Right ventricle myocardium inferior (tissue), 1 donor: ENCODE measurements at places on chromosomes 4 and X.
A peak's percentile ranks its signal among the peaks of the same experiment; 100 is the strongest.

GRCh38 chr4:74045772-74046171 is 7.3 kb upstream of the CXCL3 start:
- no peak for DNase-seq

GRCh38 chrX:42085836-42086235 is 162.5 kb upstream of the CASK start:
- no peak for DNase-seq

DNA sequence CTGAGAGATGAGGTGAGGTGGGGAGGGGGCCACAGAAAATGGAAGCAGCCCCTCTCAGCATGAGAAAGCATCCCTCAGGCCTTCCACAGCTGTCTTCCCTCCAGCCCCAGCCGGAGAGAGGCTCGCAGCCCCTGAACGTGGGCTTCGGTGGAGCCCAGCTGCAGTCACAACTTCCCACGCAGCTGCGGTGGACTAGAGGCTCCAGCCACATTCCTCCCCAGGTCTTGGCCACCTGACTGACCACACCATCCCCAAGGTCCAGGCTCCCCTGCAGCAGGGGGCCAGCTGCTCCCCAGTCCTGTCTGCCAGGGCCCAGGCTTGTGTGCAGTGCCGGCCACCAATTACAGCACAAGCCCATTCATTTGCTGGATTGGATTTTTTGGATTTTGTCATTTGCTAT is 212.3 kb upstream of the BCOR start:
- no peak for DNase-seq

DNA sequence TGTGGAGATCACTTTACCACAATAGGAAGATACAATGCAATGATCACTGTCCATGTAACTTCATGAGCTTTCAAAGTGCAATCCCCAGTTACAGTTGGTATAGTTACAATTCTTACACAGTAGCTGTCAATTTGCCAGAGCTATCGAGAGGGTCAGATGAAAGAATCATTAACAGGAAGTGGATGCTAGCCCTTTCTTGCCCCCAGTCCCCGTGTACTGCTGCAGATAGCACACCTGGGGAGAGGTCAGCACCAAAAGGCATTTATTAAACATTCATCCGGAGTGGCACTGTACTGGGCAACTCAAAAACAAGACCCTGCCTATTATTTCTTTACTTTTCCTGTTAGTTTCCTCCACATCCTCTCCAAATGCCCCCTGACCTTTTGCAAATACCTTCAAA is 47.7 kb downstream of the SOD3 start:
- no peak for DNase-seq

DNA sequence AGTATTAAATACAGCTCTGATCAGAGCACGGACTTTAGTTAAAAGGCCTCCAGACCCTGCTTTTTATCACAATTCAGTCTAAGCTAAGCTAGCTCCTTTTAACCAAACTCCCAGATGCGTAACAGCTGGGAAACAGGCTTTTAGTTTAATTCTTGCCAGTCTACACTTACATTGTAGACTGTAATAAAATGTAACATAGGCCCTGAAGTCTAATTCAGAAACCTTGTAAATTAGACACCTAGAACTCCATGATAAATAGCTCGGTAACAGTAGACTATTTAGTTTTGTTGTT is 20.1 kb downstream of the FBXO8 start:
- no peak for DNase-seq

DNA sequence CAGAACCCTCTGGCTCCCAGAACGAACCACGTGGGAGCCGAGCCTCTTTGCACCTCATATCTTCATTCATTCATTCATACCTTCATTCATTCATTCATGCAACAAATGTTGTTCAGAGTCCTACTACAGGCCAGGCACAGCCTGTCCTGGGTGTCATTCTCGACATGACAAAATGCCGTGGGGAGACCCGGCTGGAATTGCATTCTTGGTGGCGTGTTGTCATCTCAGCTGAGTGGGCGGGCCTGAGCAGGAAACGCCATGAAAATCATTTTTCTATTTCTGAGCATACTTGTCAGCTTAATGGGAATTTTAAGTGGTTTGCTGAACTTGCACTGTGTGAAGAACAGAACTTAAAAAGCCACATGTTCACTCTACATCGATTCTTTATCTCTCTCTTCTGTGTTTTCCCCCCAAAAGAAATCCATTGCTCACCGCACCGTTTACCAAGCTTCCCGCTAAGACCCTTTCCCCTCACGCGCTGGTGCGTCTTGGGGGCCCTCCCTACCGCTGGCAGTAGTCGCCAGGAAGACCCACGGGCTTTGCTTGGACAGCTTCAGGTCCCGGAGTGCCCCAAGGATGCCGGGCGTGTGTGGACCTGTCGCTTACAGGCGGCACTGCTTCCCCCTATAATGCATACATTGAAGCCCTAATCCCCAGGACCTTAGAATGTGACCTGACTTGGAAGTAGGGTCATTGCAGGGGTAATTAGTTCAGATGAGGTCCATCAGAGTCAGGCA is 41.6 kb upstream of the HMX1 start:
- DNase-seq = peak; percentile 53

GRCh38 chrX:19566359-19567222 is 51.3 kb upstream of the MAP3K15 start:
- no peak for DNase-seq

DNA sequence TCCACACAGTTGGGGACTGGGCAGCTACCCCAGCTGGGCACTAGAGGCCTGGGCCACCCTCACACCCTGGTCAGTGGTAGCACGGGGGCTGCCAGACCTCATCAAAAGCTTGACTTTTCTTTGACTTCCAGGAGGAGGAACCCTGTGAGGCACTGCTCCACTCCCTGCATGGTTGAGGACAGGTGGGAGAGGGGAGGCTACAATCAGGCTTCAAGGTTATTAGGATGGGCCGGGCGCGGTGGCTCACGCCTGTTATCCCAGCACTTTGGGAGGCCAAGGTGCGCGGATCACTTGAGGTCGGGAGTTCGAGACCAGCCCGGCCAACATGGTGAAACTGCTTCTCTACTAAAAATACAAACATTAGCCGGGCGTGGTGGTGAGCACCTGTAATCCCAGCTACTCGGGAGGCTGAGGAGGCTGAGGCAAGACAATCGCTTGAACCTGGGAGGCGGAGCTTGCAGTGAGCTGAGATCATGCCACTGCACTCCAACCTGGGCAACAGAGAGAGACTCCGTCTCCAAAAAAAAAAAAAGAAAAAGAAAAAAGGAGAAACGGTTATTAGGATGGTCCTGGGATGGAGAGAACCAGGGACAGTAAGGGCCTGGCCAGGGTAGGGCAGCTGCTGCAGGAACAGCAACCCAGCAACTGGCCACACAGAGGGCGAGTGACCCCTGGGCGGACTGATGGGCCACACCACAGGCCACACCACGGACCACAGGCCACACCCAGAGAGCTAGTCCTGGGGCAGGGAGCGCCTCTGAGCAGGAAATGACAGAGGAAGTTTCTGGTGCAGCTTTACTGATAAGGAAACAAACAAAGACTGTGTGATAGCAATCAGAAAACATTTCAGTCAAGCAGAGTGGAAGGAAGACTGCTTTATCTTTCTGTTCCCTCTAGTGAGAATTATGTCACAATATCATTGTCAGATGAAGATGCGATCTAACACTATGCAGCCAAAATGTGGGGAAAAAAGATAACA is 20.5 kb upstream of the OPN1LW start:
- DNase-seq = no peak

GRCh38 chrX:82677286-82677685 is 830.8 kb upstream of the POU3F4 start:
- DNase-seq = no peak

- DNase-seq = no peak
Observed at GRCh38 chrX:150913511-150913910, 15.0 kb upstream of the CD99L2 start.

GRCh38 chr4:101331017-101331416 is 16.3 kb downstream of the PPP3CA start:
- no peak for DNase-seq

GRCh38 chr4:57877047-57877458 is 766.9 kb upstream of the IGFBP7 start:
- DNase-seq = no peak

- DNase-seq = no peak
Observed at GRCh38 chr4:161717084-161717483, 446.7 kb downstream of the FSTL5 start.

GRCh38 chr4:82780170-82780751 is 18.3 kb downstream of the SCD5 start:
- DNase-seq = no peak

DNA sequence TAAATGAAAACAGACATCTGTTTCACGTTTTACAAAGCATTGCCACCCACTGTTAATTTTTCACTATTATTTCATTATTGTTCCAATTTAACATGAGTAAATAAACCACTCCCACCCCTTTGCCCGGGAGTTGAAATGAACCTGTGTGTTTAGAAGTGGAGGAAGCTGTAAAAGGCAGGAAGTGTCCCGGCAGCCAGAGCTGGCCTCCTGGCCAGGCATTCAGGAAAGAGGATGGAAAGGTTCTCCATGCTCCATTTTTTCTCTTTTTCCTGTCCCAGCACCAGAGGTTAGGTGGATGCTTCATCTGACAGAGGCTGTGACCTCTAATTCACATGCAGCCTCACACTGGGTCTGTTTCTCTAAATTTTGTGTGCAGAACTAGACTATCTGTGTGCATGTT is 55.5 kb upstream of the LNX1 start:
- DNase-seq = no peak

DNA sequence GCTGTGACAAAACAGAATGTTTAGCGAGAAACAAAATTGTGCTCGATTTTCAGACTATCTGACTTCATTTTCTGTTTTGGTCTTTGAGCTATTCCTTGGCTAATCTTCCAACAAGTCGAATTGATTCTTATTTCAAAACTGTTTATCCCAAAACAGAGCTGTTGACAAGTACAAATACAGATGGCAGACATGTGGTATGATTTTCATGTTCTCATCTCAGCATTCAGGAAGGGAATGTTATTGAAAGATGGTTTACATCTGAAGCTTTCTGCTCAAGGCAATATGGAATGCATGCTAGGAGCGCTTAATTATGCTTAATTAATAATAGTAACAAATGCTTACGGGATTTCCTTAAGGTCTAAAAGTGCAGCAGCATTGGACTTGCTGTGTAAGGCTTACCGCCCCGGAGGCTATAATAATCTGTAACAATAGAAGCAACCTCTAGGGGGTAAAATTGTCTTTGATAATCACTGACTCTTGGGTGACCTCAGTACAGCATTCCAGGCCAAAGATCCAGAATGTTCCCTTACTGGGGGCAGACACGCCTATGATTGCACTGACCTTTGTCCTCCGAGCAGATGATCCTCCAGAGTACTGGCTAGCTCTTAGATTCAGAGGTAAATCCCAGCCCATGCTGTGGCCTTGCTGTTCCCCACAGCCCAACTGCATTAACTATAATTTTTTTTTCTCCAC is 16.4 kb downstream of the LSM6 start:
- DNase-seq = no peak

DNA sequence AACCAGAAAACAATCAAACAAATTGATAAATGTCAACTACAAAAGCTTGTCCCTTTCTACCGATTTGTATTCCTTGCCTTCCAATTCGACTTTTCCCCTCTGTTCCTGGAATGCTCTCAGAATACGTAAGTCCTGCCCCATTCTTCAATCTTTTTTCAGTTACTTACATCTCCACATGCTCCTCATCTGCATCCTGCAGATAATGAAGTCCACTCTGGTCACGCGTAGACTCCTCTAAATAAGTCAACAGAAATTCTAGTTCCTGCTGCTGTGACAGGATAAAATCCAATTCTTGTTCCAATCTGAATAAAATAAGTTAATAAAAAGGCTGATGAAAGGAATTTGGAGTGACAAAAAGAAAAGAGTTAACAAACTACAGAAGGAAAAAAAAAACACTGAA is 34.4 kb upstream of the RBM41 start:
- DNase-seq = no peak

GRCh38 chrX:139194571-139195280 is 335.8 kb upstream of the F9 start:
- peak; percentile 60 for DNase-seq

DNA sequence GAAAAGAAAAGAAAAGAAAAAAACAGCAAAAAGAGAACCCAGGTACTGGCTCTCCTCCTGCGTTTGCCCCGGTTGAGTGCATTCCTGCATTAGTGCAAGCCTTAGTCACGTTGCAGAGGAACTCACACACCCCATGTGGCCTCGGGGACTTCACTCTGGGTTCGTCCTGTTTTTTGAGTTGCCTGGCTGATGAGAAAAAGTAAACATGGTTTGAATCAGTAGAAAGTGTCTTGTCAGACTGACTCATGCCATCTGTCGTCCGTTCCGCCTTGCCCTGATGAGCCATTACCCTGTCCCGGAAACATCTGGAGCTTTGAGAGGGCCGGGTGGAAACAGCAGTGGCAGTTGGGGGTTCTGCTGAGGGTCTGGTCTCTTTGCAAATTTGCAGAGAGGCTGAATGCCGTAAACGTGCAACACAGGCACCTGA is 16.3 kb downstream of the CD99 start:
- DNase-seq = peak; percentile 80

GRCh38 chr4:17809667-17810066 is 890 bp downstream of the DCAF16 start:
- no peak for DNase-seq

GRCh38 chr4:5752376-5753184 is 41.6 kb downstream of the EVC start:
- no peak for DNase-seq

DNA sequence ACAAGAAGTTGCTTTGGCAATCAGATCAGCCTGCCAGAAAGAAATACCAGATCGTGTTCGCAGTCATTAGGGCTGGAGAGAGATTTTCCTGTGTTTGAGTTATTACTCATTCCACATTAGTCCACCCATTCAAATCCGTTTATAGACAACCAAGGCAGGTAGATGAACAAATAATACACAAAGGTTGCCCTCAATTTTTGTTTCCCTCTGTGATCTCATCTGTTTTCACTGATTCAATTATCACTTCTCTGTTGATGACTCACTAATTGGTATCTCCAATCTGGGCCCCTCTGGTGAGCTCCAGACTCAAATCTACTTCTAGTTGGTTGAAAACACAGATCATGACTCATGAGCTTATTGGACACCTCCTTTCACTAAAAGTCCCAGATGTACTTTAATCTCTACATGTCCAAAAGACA is 54.5 kb downstream of the CHM start:
- DNase-seq = no peak

- DNase-seq = no peak
Observed at GRCh38 chr4:186294160-186294559, 28.2 kb downstream of the F11 start.

DNA sequence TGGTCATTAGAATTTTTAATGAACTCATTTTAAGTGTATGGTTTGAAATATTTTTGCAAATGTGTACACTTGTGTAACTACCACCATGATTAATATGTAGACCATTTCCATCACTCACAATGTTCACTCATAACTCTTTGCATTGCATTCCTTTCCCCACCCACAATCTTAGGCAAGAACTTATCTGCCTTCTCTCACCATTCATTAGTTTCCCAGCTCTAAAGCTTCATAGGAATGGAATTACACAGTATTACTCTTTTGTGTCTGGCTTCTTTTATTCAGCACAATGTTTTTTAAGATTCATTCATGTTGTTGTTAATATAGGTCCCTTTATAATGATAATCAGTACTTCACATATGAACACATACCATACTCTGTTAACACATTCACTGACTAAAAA is 106.1 kb downstream of the ARAP2 start:
- no peak for DNase-seq

- no peak for DNase-seq
Observed at GRCh38 chr4:95594013-95594412, 45.2 kb upstream of the UNC5C start.
